ENCODE measurements at places on chromosomes 13 and 19. TPM values are rescaled to one million over a fixed set of nuclear protein-coding genes. Genes with fewer than 3 reads are reported as not detected.

Gene IFNL1
- not detected for total RNA-seq

Gene CPB2
- not detected for total RNA-seq

Gene KCNC3
- 0.32 TPM for total RNA-seq

Gene PSG7
- not detected for total RNA-seq

Gene CEACAM16
- not detected for total RNA-seq

Gene TMEM59L
- total RNA-seq = 2.3 TPM

Gene PPP1R12C
- total RNA-seq = 148 TPM

Gene CGB7
- total RNA-seq = not detected

Gene SIGLEC10
- total RNA-seq = 10.2 TPM

DNA sequence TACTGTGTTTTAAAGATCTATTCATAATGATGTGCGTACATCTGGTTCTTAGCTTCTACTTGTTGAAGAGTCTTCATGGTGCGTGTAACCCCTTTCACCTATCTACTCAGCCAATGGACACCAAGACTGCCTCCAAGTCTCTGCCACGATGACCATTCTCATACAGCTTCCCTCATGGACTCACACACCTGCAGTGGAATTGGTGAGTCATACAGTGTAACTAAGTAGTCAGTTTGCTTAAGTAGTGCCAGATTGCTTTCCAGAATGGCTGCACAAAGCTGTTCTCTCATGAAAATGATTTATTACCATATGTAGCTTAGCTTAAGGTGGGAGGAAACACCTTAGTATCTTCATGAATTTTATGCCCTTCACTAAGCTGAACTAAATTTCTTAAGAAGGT lies 112.3 kb downstream of the AKAP11 start:
- DNase-seq = no peak

- DNase-seq = no peak
Observed at GRCh38 chr19:14072535-14073260, at the start of gene MISP3. Gene MISP3, plus strand, starts transcription at chr19:14072786. Its CDS starts 524 bp downstream, at chr19:14073310.

GRCh38 chr13:76523740-76524340 lies 362.4 kb downstream of the KCTD12 start:
- DNase-seq = no peak

GRCh38 chr19:16199275-16199932 lies 1.7 kb downstream of the AP1M1 start:
- no peak for DNase-seq

GRCh38 chr19:31979949-31980670 lies 365.3 kb upstream of the ZNF507 start:
- DNase-seq = no peak

DNA sequence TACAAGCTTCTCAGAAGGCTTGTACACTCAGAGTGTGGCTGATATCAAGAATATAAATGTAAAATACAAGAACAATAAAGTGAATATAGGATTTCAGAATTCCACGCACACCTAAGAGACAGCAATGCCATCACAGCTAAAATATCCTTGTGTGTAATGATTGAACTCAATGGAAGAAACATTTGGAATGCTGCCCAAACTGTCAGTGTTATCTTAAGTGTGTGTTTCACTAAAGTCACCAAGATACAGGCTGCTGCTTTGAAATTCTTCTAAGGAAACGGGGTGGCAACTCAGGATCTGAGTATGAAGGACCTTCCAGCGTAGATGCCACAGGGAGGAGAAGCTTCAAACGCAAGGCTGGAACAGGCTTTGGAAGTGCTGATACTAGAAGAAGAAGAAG lies 86.8 kb downstream of the SGCG start:
- DNase-seq = no peak

GRCh38 chr13:111962431-111962891 lies 104.5 kb upstream of the SOX1 start:
- DNase-seq = no peak

- DNase-seq = no peak
Observed at GRCh38 chr19:16915135-16915534, 26.3 kb downstream of the F2RL3 start.

DNA sequence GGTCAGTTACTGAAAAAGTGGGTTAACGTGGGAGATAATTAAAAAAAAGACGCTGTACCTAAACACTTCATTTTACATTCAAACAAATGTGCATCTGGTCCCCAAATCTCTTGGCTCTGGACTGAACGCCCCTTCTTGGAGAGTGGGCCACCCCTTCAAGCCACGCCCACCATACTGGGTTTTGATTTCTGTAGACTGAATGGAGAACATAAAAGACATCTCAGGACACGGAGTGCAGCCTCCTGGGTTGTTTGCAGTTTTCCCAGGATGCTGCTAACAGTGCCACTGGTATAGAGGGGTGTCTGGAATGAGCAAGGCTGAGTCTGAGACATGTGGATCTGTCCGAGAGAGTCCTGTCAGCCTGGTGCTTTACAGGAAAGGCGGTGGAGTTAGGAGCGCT lies 10.6 kb downstream of the TFDP1 start:
- peak; percentile 17 for DNase-seq

GRCh38 chr13:40132249-40132648 lies 476.8 kb downstream of the COG6 start:
- DNase-seq = no peak

GRCh38 chr19:37738371-37738770 lies 18.8 kb upstream of the ZNF607 start:
- no peak for DNase-seq
